GM04503 (cell line): ENCODE measurements at places on chromosomes 5 and 9.

DNA sequence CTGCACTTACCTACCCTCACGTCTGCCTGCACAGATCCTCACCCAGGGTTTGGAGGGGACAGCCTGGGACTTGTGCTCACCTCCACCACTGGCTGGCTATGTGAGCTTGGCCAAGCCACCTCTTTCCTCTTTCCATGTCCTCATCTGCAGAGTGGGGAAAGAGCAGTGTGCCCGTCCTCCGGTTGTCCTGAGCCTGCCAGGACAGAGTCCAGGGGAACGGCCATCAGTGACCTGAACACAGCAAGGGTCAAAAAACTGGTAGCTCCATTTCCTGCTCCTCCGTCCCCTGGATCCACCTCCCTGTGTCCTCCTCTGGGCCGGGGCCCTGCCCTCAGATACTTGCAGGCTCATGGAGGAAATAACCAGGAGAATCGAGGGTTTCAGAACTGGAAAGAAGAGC is 187.7 kb downstream of the OLFM1 start:
- no peak for DNase-seq

DNA sequence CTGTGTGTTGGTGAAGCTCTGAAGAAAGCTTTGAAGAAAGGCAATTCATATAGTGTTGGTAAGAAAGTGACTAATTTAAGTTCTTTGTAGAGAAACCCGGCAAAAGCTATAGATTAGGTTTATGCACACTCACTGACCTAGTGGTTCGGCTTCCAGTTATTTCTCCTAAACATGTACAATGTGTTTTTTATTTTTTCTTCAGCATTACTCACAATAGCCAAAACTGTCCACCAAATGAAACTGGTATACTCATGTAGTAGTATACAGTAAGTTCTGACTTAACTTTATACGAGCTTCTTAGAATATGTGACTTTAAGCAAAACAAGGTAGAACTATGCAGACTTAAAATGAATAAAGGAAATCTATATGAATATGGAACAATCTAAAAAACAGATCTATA is 44.8 kb downstream of the PJA2 start:
- no peak for DNase-seq

- DNase-seq: no peak
Measured at GRCh38 chr9:31500422-31500821, 884.0 kb upstream of the ACO1 start.

DNA sequence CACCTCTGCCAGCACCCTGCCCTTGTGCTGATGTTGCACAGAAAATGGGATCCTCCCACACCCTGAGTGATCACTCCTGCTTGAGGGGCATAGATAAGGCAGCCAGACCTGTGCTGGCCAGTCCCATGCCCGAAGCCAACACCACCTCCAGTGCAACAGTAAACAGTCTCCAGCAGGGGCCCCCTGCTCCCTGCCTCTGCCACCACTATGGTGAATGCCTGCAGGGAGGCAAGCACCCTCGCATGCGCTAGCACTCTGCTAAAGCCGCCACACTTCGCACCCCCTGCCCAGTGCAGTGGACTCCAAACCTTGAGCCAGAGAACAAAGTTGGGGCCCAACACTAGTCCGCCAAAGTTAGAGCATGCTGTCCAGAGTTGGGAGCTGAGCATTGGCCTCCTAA is 118.7 kb downstream of the PJA2 start:
- DNase-seq: no peak

DNA sequence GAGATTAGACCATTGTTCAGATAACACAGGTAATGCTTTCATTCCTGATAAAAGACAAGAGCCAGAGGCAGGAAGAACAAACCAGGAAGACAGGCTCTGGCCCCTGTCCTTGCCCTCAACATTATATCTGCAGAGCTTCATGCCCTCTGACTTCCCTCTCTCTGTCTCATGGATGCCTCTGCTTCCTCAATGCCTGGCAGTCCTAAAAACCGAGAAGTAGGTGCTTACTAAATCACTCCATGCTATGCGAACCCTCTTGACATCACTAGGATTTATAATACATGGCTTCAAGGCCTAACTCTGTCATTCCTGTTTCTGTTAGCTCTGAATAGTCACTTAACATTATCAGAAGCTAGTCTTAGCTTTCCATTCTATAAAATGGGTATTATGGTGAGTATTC is 117.8 kb downstream of the TLR4 start:
- no peak for DNase-seq

DNA sequence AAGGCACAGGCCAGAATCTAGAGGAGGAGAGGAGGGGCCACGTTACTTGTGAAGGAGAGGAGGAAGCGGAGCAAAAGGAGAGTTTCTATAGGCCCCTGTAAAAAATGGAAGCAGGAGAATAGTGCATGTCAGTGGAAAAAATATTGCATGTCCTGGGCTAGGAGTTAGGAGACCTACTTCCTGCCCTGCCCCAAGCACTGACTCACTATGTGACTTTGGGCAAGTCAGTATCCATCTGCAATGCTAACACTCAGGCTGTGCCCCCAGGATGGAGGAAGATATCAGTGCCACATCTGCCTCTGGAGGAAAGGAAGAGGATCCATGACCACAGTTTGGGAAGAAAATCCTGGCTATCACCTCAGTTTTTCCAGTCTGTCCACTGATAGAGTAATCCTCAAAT is 7.0 kb downstream of the PIGO start:
- no peak for DNase-seq

- no peak for DNase-seq
Measured at GRCh38 chr9:134892221-134892620, 11.6 kb downstream of the FCN2 start.

- DNase-seq: no peak
Measured at GRCh38 chr5:126984632-126985031, 45.7 kb downstream of the MARCHF3 start.

DNA sequence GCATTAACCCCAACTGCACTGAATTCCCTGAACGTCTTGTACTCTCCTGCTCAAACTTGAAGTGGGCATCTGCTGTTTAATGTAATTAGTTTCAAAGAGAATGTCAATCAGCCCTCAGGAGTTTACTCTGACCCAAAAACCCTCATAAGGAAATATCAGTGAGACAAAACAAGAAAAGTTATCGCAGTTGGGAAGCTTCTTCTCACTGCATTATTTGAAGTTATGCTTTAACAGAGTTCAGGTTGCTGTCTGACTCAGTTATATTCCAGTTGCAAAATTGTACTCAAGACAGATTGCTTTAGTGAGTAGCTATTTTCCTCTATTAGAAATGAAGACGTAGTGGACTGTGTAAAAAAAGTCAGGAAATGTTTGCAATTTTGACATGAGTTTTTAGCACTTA is 52.1 kb downstream of the PPIC start:
- DNase-seq: no peak

GRCh38 chr5:17847286-17847685 is 213.0 kb downstream of the TAF11L14 start:
- no peak for DNase-seq

GRCh38 chr9:36163049-36163785 is 6.0 kb upstream of the CCIN start:
- DNase-seq: no peak

GRCh38 chr9:129337336-129338140 is 159.5 kb upstream of the IER5L start:
- DNase-seq: no peak

- no peak for DNase-seq
Measured at GRCh38 chr9:125959951-125960619, 212.9 kb downstream of the PBX3 start.

DNA sequence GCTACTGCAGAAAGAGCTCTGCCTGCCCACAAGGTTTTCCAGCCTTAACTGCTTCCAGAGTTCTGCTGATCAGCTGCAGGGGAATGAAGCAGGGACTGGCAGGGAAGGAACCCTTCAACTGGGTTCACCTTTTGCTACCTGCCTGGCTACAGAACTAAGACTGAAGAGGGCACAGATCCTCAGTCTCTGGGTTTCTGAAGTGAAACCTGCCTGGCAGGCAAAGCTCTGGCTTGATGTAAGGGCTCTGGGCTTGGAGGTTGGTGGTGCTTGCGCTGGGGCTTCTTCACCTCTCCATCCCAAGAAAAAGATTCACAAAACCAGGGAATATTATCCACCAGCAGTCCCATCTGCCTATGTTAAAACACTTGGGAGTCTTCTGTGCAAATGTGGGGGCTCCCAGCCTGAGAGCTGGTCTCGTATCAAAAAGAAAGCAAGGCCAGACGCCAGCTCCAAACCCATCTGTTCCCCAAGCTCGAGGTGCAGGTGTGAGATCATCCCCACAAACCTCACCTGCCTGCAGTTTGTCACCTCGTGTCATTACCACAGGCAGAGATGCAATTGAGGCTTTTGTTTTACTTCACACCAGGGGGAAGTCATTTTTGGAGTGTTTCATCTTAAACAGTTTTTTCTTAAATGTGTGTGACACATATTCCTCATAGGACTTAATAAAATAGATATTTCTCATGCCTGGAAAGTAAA is 58.3 kb downstream of the BNC2 start:
- DNase-seq: no peak

GRCh38 chr5:59887274-59887673 is 6.3 kb downstream of the PDE4D start:
- DNase-seq: no peak

DNA sequence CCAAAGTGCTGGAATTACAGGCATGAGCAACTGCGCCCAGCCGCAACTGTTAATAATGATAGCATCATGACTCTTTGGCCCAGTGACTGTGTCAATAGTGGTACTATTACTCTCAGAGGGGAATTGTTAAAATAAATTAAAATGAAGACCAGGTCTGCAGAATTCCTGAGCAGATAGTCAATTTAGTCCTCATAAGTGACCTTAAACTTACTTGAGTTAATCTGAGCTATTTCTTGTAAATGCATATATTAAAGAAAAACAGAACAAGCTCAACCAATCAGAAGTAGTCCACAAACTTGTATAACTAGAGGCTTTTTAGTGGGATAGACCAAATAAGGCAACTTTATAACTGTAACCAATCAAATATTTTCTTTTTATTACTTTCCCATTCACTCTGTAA is 1.7 kb upstream of the RECK start:
- DNase-seq: no peak

GRCh38 chr9:114680259-114681001 is 1.6 kb downstream of the TEX48 start:
- no peak for DNase-seq

DNA sequence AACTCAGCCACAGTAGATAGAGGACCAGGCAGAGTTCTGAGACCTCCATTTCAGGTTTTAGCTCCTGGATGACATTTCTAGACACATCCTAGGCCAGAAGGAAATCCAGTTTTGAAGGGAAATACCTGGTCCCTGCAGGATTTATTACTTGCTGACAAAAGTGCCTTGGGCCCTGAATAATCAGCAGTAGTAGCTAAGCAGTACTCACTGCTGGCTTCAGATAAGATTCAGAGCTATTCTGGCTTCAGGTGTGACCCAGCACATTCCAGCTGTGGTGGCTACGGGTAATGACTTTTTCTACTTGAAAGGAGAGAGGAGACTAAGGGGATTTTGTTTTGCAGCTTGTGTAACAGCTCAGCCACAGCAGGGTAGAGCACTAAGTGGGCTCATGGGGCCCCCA is 34.0 kb downstream of the NDUFAF2 start:
- DNase-seq: no peak

GRCh38 chr5:175814691-175815090 is 56.7 kb upstream of the CPLX2 start:
- peak; percentile 56 for DNase-seq

DNA sequence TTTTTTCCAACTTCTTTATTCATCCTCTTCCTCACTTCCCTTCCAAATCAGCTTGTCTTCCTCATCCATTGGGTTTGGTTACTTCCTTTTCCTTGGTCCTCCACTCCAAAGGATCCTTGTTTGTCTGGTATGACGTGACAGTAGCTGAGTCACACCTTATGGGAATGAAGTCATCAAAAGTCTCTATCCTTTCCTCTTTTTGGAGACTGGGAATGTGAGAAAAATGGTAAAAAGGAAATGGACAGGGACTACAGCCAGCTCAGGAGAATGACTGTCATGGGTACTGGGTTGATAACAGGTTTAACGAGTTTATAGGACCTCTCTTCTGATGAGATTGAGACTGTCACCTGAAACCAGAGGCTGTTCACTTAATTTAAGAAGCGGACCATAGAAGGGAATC is 76.2 kb upstream of the MYO10 start:
- DNase-seq: no peak

DNA sequence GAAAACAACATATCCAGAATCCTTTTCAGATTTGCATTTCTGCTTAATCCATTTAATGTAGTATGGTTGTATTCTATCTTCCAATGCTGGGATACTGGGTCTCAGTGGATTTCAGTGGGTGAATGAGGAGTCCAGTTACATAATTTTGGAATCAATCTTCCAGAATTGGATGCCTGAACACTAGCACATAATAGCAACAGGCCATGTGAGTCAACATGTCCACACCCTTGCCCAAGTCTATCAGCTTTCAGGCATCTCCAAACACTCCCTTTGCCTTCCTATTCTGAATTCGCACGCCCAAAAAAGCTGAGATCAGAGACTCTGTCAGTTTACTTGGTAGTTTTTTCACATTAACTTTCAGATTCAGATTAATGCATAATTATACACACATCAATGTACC is 202.6 kb downstream of the TSSK1B start:
- no peak for DNase-seq

GRCh38 chr5:55868846-55869245 is 17.7 kb downstream of the IL31RA start:
- peak; percentile 79 for DNase-seq
